PC-9 (cell line): ENCODE measurements at places on chromosomes 1 and 21. TPM values are rescaled to one million over a fixed set of nuclear protein-coding genes. Genes with fewer than 3 reads are reported as not detected.

DISP3 gene
- not detected in 2 replicates for total RNA-seq

SON gene
- total RNA-seq, result 131 and 158 TPM in 2 replicates

PTPN14 gene
- 59.2 and 78.9 TPM in 2 replicates for total RNA-seq

AKR7A3 gene
- 1.9 and 2.5 TPM in 2 replicates for total RNA-seq

ASTN1 gene
- not detected in 2 replicates for total RNA-seq

S100A8 gene
- total RNA-seq, result not detected in 2 replicates

TMCO2 gene
- not detected in 2 replicates for total RNA-seq

FAM163A gene
- not detected in 2 replicates for total RNA-seq

OR6Y1 gene
- not detected in 2 replicates for total RNA-seq

SERPINC1 gene
- 0.44 TPM in 1 of 2 replicates, not detected in the other for total RNA-seq

RYR2 gene
- total RNA-seq, result not detected in 2 replicates

RALGPS2 gene
- total RNA-seq, result 49.8 and 62.4 TPM in 2 replicates

CDA gene
- total RNA-seq, result 41.9 and 56.6 TPM in 2 replicates

SPRR2A gene
- not detected in 2 replicates for total RNA-seq

TRAF3IP3 gene
- total RNA-seq, result not detected in 2 replicates

NTMT2 gene
- total RNA-seq, result not detected in 2 replicates

NCF2 gene
- total RNA-seq, result 54.3 and 65.5 TPM in 2 replicates

NR5A2 gene
- 1.8 and 2.1 TPM in 2 replicates for total RNA-seq

SPRR2F gene
- not detected in 2 replicates for total RNA-seq

KRTAP13-2 gene
- total RNA-seq, result not detected in 2 replicates

FAM177B gene
- total RNA-seq, result not detected in 2 replicates

GSTM1 gene
- not detected in 2 replicates for total RNA-seq

PPP1R15B gene
- total RNA-seq, result 37.3 and 40.9 TPM in 2 replicates

CRYAA gene
- not detected in 2 replicates for total RNA-seq

EXO1 gene
- 28.6 and 32.1 TPM in 2 replicates for total RNA-seq

RBM11 gene
- total RNA-seq, result 2.4 and 4.5 TPM in 2 replicates

C1QC gene
- not detected in 2 replicates for total RNA-seq

LCE1E gene
- total RNA-seq, result not detected in 2 replicates

RGSL1 gene
- not detected in 2 replicates for total RNA-seq

GNAT2 gene
- total RNA-seq, result 0.52 and 0.63 TPM in 2 replicates

CFHR3 gene
- 0.28 TPM in 1 of 2 replicates, not detected in the other for total RNA-seq

TFAP2E gene
- total RNA-seq, result 0.72 and 1.3 TPM in 2 replicates

ST6GALNAC3 gene
- 0.04 TPM in 1 of 2 replicates, not detected in the other for total RNA-seq

RBBP5 gene
- 17.7 and 17.9 TPM in 2 replicates for total RNA-seq

UBXN10 gene
- total RNA-seq, result 9.4 and 11.9 TPM in 2 replicates

ST6GALNAC5 gene
- total RNA-seq, result 0.24 and 0.85 TPM in 2 replicates

ACKR1 gene
- total RNA-seq, result not detected in 2 replicates
